ENCODE measurements at places on chromosomes 12 and 14.

GRCh38 chr12:52260361-52261207 is 13.9 kb upstream of the KRT86 start:
- no peak for DNase-seq

DNA sequence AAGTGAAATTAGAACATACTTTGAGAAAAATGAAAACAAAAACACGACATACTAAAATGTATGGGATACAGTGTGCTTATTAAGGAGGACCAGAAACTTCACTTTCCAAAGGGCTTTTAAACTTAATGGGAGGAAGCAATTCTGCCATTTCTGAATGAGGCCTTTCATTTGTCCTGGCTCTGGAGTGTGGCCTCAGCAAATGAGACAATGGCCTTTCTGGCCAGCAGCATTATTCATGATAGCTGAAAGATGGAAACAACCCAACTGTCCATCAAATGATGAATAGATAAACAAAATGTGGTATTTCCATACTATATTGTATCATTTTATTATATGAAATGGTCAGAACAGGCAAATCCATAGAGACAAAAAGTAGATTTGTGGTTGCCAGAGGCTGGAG is 338.6 kb downstream of the CEP128 start:
- DNase-seq: no peak

GRCh38 chr14:78710963-78711362 is 540.8 kb downstream of the NRXN3 start:
- no peak for DNase-seq

GRCh38 chr12:102096855-102097254 is 23.1 kb downstream of the NUP37 start:
- no peak for DNase-seq

- no peak for DNase-seq
Measured at GRCh38 chr14:29805415-29806123, 122.1 kb downstream of the PRKD1 start.

- no peak for DNase-seq
Measured at GRCh38 chr14:59427653-59428580, 37.3 kb downstream of the GPR135 start.

DNA sequence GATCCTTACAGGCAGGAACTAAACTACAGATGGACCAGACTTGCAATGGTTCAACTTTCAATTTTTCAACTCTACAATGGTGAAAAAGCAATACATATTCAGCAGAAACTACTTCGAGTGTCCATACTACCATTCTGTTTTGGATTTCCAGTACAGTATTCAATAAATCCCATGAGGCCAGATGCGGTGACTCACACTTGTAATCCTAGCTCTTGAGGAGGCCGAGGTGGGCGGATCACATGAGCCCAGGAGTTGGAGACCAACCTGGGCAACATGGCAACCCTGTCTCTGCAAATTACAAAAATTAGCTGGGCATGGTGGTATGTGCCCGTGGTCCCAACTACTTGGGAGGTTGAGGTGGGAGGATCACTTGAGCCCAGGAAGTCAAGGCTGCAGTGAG is 336.1 kb downstream of the MED13L start:
- DNase-seq: no peak

DNA sequence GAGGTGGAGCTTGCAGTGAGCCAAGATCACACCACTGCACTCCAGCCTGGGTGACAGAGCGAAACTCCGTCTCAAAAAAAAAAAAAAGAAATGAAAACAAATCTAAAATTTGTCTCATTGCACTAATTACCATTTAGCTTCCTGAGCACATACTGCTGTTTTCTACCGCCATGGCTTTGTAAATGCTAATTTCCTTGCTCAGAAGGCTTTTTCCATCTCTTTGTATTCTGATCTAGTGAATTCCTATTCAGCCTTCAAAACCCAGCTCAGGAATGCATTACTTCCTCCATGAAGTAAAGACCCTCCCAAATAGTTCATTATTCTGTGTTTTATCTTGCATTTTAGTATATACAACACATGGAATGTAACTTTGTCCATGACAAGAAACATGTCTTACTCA is 33.6 kb downstream of the CEP83 start:
- DNase-seq: no peak

- DNase-seq: peak; percentile 34
Measured at GRCh38 chr14:77067632-77068516, 30.2 kb upstream of the CIPC start.

- DNase-seq: peak; percentile 30
Measured at GRCh38 chr14:70640938-70641547, 673 bp upstream of the TTC9 start.

GRCh38 chr12:108772247-108772646 is 40.9 kb upstream of the CORO1C start:
- no peak for DNase-seq
